ENCODE measurements at places on chromosomes 1 and 21. TPM values are rescaled to one million over a fixed set of nuclear protein-coding genes. Genes with fewer than 3 reads are reported as not detected.

NTNG1 gene
- 2.3 TPM for total RNA-seq

AIM2 gene
- 1.1 TPM for total RNA-seq

DNA sequence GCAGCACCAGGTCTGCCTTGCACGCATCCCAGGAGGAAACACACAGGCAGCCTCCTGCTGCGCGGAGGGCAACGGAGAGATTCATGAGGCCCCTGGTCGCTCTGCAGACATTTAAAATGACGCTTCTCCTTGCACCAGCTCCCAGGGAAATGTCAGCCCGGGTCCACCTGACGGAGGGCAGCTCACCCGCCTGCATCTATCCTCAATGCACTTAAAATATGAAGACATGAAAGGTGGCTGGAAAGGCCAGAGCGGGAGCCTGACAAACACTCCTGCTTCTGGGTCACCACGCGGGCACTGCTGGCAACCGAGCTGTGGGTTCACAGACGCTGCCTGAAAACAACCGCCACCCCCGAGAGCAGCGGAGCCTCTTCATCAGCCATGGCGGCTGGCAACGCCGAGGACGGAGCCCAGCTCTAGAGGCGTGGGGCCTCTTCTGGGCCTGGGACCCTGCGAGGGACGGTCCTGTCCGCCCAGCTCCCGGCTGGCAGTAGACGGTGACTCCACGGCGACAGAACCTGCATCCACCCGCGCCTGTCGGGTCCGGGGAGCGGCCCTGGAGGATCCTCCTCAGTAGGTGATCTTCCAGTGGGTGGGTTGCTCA, 22.7 kb downstream of the POFUT2 start:
- no peaks in the 10 kb centered on the region for H3K4me1 ChIP-seq
- H3K4me3 ChIP-seq: no peak overlapping the region
- peaks cover 37% of the 10 kb centered on the region for H3K36me3 ChIP-seq
- no peaks in the 10 kb centered on the region for H3K27me3 ChIP-seq
- no peak overlapping the region for H3K27ac ChIP-seq

HSPB7 gene
- 0.21 TPM for total RNA-seq

CFHR1 gene
- total RNA-seq: 0.16 TPM

GRCh38 chr1:247576514-247576913, 11.6 kb upstream of the OR2G2 start:
- H3K4me3 ChIP-seq: no peak overlapping the region
- H3K36me3 ChIP-seq: no peaks in the 10 kb centered on the region
- H3K27ac ChIP-seq: no peak overlapping the region
- H3K27me3 ChIP-seq: no peaks in the 10 kb centered on the region
- no peaks in the 10 kb centered on the region for H3K4me1 ChIP-seq

DNA sequence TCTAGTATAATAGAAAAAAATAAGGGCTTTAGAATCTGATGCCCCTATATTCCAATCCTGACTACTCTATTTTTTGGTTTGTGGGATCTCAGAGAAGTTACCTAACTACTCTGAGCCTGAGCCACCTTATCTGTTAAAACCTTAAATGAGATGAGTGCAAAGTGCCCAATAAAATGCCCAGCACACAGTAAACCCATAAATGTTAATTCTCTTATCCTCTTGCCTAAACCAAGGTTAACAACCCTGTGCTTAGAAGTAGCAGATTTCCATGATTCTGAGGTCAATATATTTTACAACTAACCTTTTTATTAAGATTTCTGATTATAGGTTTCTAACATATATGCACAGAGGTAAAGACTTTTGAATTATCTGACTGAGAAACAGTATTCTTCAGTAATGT, 35.8 kb downstream of the DOCK7 start:
- H3K36me3 ChIP-seq: peaks cover 19% of the 10 kb centered on the region
- no peak overlapping the region for H3K27ac ChIP-seq
- no peaks in the 10 kb centered on the region for H3K4me1 ChIP-seq
- DNase-seq: no peak
- no peaks in the 10 kb centered on the region for H3K27me3 ChIP-seq
- H3K4me3 ChIP-seq: no peak overlapping the region

SMCP gene
- not detected for total RNA-seq

- H3K27me3 ChIP-seq: peaks cover 65% of the 10 kb centered on the region
- no peak for DNase-seq
- peak overlapping the region; percentile 76 for H3K4me3 ChIP-seq
- no peak overlapping the region for H3K27ac ChIP-seq
- peaks cover 18% of the 10 kb centered on the region for H3K4me1 ChIP-seq
Observed at GRCh38 chr1:209673631-209674417, 1.4 kb upstream of the G0S2 start.

GRCh38 chr1:7462617-7463016, 308.5 kb upstream of the VAMP3 start:
- H3K36me3 ChIP-seq: no peaks in the 10 kb centered on the region
- DNase-seq: no peak
- H3K27me3 ChIP-seq: no peaks in the 10 kb centered on the region

DNA sequence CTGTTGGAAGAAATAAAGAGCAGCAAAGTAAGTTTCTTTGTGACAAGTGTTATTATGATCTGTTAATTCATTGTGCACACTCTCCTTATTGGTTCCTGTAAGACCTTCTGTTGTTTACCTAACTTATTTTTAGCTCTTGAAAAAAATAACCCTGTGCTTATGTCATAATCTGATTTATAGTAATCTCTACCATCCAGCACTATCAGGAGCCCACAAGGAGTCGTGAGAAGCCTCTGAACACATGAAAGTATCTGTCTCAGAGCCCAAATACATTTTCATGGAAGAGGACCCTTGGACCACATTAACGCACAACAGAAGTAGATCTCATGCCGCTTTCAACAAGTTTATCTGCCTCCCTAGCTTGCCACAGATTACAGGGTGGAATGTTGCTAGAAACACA, 45.8 kb downstream of the CENPF start:
- H3K27me3 ChIP-seq: no peaks in the 10 kb centered on the region
- H3K36me3 ChIP-seq: peaks cover 94% of the 10 kb centered on the region
- no peak overlapping the region for H3K27ac ChIP-seq
- no peak overlapping the region for H3K4me3 ChIP-seq

DNA sequence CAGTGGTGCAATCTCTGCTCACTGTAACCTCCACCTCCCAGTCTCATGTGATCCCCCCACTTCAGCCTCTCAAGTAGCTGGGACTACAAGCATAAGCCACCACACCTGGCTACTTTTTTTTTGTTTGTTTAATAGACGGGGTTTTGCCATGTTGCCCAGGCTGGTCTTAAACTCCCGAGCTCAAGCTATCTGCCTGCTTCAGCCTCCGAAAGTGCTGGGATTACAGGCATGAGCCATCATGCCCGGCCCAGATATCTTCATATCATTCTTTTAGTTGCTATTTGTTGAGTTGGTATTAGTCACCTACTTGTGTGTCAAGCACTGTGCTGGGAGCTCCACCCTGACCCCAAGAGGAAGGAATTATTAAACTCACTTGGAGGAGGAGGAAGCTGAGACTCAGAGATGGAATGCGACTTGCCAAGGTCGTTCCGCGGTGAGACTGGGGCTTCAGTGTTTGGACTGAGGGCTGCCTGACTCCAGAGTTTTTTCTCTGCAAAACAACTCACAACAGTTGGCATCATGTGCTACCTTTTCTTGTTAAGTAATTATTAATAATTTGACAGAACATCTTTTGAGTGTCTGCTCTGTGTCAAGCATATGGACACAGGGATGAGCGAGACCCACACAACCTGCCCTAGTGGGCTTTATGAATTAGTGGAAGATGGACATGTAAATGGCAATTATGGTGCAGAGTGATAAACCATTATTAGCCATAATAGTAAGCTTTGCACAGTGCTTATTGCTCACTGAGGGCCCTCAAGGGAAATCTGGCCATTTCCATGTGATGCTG, 132.0 kb downstream of the FOXD2 start:
- H3K4me3 ChIP-seq: no peak overlapping the region
- peaks cover 41% of the 10 kb centered on the region for H3K27me3 ChIP-seq
- H3K4me1 ChIP-seq: peaks cover 55% of the 10 kb centered on the region
- H3K27ac ChIP-seq: no peak overlapping the region

- H3K36me3 ChIP-seq: no peaks in the 10 kb centered on the region
- DNase-seq: no peak
- H3K4me1 ChIP-seq: no peaks in the 10 kb centered on the region
- H3K4me3 ChIP-seq: no peak overlapping the region
- no peaks in the 10 kb centered on the region for H3K27me3 ChIP-seq
Observed at GRCh38 chr21:25501462-25501861, 105.8 kb downstream of the MRPL39 start.

DNA sequence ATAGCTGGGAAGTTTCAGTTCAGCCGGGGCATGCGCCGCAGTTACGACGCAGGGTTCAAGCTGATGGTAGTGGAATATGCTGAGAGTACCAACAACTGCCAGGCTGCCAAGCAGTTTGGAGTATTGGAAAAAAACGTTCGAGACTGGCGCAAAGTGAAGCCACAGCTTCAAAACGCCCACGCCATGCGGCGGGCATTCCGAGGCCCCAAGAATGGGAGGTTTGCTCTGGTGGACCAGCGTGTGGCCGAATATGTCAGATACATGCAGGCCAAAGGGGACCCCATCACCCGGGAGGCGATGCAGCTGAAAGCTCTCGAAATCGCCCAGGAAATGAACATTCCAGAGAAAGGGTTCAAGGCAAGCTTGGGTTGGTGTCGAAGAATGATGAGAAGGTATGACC, 9.9 kb downstream of the POGK start:
- DNase-seq: no peak
- H3K36me3 ChIP-seq: peaks cover 86% of the 10 kb centered on the region
- H3K4me1 ChIP-seq: no peaks in the 10 kb centered on the region
- no peak overlapping the region for H3K27ac ChIP-seq

INSRR gene
- not detected for total RNA-seq

- no peaks in the 10 kb centered on the region for H3K27me3 ChIP-seq
- no peak overlapping the region for H3K27ac ChIP-seq
- no peak overlapping the region for H3K4me3 ChIP-seq
- no peak for DNase-seq
- H3K4me1 ChIP-seq: peaks cover 45% of the 10 kb centered on the region
Observed at GRCh38 chr1:82487778-82488177, 687.0 kb downstream of the ADGRL2 start.

DNA sequence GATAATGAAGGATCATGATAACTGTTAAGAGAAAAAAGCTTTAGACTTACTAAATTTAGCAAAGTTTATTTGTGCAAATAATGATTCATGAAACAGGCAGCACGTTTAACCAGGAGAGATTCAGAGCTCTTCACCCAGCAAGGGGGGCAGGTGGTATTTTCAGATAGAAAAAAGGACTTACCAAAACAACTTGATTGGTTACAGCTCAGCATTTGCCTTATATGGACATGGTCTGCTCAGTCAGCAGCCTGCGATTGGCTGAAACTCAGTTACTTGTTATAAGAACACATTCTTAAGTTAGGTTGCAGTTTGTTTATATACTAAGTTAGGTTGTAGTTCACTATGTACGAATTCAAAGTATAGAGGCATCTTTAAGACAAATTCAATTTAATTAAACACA, 165.6 kb downstream of the DUSP10 start:
- H3K27ac ChIP-seq: peak overlapping the region; percentile 9
- H3K4me3 ChIP-seq: no peak overlapping the region
- H3K27me3 ChIP-seq: no peaks in the 10 kb centered on the region
- DNase-seq: no peak

TOMM40L gene
- 13.0 TPM for total RNA-seq

DNA sequence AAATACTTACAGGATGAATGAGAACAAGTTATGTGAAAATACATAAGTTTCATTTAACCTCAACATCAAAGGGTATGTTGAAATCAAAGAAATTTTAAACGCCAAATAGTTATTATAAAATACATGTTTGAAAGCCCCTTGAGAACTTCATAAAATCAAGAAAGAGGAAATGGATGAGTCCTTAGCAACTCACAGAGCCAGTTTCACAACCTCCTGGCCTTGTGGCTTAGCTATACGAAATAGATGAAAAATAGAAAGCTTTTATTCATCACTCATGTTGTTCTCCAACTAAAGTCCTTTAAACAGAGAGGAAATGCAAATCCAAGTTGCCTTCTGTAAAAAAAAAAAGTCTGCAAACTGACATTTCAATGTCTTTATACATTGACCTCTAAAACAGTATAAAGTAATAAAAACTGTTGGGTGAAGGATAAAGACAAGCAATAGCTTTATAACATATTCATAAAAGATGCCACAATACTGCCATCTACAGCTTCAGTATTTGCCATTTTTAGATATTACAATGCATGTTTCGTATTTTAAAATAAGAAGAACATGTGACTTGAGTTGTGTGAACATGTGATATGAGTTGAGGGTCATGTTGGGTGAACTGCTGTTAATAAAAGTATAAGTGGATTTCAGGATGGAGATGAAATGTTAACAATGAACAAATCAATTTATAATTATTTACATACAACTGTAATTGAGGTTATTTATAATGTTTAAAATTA, 847.8 kb downstream of the MRPL39 start:
- DNase-seq: no peak
- no peaks in the 10 kb centered on the region for H3K4me1 ChIP-seq
- peaks cover 3% of the 10 kb centered on the region for H3K27me3 ChIP-seq
- H3K36me3 ChIP-seq: peaks cover 21% of the 10 kb centered on the region
- no peak overlapping the region for H3K27ac ChIP-seq
- H3K4me3 ChIP-seq: no peak overlapping the region

DNA sequence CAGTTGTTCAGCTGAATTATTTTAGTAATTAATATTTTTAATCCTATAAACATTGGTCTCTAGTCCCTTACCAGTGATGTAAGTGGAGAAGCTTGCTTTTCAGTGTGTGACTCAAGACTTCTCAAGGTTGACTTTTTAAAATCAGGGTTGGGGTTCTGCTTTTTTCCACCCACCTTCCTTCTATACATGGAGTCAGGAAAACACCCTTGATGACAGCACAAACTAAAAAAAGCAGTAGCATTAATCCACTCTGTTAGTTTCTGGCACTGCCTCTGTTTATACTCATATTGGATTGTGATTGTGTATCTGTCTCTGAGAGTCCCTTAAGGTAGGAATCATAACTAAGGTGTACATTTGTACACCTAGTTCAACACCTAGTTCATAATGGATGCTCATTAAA, 8.3 kb upstream of the PLEKHO1 start:
- H3K36me3 ChIP-seq: no peaks in the 10 kb centered on the region
- no peak for DNase-seq
- H3K4me3 ChIP-seq: no peak overlapping the region

- H3K4me3 ChIP-seq: no peak overlapping the region
- no peak overlapping the region for H3K27ac ChIP-seq
- H3K4me1 ChIP-seq: peaks cover 28% of the 10 kb centered on the region
- DNase-seq: no peak
- peaks cover 16% of the 10 kb centered on the region for H3K36me3 ChIP-seq
Observed at GRCh38 chr1:167247754-167248153, 27.1 kb downstream of the POU2F1 start.
